CD8-positive, alpha-beta memory T cell (primary cell): ENCODE measurements at places on chromosomes 3 and 15.

DNA sequence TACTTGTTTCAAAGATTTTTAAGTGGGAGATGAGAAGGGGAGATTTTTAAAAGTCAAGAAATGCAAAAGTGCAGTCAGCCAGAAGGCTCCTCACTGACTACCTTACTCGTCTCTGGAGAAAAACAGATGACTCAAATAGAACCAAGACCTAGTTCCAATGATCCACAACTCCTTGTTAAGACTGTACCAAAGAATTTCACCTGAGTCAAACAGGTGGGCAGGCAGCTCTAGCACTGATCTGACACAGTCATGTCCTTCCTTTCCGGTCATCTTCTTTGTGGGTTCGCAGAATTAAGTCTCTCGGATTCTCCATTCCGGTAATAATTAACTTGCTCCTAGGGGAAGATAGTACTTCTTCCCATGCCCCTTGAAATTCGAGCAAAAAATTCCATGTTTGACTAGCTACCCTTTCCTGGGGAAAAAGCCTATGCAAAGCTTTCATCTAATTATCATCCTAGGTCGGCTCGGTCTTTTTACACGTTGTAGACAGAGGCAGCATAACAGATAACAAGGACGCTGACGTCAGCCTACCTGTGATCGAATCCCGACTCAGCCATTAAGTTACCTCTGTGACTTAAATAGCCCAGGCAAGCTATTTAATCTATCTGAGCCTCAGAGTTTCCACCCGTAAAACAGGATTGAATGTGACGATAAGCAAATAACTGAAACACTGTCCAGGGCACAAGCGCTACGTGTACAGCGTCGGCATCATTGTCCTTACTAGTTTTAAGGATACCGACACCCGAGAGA lies 758 bp downstream of the SELENOK start:
- peak; percentile 47 for DNase-seq

- DNase-seq: no peak
Measured at GRCh38 chr3:152628496-152628895, 206.4 kb upstream of the P2RY1 start.

DNA sequence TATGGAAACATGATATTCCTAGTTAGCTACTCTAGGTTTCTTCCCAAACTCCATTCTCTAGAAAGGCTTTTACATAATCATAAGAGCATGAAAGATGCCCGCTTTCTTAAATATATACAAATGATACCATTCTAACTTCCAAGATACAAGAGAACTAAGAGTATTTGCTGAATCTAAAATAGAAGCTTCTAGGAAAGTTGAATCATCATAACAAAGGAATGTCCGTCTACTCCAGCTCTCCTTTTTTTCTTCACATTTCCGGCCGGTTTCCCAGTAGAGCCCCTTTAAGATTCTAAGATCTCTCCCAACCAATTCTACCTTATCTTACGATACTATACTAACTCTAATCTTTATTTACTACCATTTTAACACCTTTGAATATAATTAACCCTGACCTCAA lies 60.1 kb downstream of the RAD18 start:
- no peak for DNase-seq

DNA sequence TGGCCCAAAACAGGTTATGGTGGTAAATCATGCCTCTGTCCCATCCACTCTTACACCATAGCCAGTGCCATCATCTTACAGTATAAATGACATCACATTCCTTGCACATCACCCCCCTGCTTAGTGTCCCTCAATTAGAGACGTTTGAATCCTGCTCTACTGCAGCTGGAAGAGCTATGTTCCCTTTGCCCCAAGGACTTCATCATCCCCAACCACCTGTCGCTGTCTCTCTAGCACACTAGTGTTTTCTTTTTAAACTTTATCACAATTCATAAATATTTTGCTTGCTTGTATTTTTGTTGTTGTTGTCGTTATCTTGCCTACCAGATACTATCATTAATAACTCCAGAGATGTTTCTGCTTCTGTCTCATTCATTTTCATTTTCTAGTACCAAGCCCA lies 28.7 kb downstream of the SPTSSB start:
- DNase-seq: no peak

DNA sequence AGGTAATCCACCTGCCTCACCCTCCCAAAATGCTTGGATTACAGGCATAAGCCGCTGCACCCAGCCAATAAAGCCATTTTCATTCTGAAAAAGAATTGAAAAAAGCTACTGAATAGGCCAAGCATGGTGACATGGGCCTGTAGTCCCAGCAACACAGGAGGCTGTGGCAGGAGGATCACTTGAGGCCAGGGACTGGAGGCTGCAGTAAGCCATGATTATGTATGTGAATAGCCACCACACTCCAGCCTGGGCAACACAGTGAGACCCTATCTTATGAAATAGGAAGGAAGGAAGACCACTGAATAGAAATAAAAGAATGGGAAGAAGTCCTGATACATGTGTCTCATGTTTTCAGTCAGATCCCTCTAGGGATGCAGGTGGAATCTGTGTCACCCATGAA lies 36.0 kb upstream of the SEMA4B start:
- DNase-seq: no peak

- no peak for DNase-seq
Measured at GRCh38 chr3:71849681-71850080, 64.7 kb upstream of the PROK2 start.
